ENCODE measurements at places on chromosomes 2 and 18.

DNA sequence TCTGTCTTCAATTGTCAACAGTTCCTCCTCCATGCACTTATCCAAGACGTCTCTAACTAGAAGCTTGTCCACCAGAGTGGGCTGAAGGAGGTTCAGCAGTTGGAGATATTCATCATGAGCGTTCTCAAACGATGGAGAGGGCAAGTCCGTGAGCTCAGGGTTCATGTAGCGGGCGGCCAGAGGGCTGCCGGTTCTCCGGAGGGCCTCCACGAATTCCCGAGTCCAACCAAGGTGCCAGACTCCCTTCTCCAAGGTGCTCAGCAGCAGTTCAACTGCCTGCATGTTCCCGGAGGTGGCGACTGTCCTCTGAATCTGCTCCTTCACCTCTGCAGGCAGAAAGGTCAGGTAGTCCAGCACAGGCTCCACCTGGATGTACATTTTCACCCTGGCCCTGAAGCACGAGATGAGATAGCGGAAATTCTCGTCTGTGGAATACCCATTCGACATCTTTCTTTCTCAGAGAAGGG, 590 bp downstream of the IFIH1 start:
- peak; percentile 12 for DNase-seq

DNA sequence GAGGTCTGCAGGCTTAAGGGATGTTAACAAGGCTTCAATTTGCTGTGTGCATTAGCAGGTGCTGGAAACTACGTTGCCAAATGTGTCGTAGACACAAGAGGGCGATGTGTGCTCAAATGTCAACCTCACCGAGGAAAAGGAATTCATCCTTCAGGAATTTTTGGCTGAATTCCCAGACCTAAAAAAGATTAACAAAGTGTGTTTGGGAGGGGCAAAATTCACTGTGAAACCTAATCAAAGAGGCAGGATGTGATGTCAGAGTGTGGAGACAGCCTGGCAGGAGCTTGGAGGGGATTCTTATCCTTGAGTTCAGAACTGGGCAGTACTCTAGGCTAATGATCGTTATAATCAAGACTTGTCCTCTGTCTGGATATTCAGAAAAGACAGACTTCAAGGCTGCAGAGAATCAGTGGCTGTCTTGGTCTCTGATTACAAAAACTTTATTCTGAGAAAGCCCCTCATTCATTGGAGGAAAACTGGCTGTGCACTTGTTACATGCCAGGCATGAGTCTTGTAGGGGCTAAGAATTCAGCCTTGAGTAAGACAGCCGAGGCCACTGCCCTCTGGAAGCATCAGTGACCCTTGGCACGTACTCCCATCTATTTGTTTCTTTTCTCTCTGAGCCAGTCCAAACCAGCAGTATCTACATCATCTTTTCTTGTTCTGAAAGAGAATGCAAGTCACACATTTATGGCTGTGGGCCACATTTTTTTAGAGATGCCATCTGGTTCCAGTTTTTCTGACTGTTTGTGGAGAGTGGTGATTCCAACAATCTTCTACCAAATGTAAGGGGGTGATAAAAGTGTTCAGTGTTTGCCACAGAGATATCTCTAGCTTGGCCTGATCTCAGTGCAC, 18.7 kb upstream of the SCYGR1 start:
- DNase-seq = peak; percentile 72

DNA sequence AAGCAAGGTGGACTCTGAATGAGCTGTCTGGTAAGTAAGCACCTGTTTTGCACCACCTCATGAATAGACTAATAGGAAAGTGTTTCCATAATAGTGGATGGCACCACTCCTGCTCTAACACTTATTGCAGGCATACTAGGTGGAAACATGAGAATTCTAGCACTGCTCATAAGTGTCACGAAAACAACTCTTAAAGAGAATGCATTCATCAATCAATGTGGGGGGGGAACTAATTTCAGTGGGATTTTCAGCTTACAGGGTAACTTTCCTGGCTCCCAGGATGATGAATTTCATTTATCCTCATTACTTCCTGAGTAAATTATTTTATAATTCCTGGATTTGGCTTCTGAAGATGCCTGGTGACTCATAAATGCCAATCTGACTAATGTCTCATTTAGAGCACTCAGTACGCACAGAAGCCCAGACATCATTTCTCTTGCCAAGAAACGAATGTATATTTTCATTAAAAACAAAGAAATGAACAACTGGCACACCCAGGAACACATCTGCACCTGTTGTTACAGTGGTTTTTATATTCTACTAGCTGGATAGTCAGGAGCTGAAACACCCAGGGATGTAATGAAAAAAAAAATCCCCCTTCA, 129.6 kb downstream of the PID1 start:
- no peak for DNase-seq

- no peak for DNase-seq
Observed at GRCh38 chr2:241237949-241238371, 49.5 kb downstream of the ANO7 start.

- no peak for DNase-seq
Observed at GRCh38 chr18:54163453-54163852, 61.0 kb downstream of the MBD2 start.

Data from globus pallidus (tissue), 1 donor.